Posterior cingulate gyrus (tissue), 11 donors: ENCODE measurements at places on chromosomes 5 and 9.

GRCh38 chr5:100161868-100162267, 373.3 kb upstream of the FAM174A start:
- no peak for DNase-seq

- no peak for DNase-seq
Measured at GRCh38 chr5:64971513-64971912, 202.8 kb downstream of the CWC27 start.

DNA sequence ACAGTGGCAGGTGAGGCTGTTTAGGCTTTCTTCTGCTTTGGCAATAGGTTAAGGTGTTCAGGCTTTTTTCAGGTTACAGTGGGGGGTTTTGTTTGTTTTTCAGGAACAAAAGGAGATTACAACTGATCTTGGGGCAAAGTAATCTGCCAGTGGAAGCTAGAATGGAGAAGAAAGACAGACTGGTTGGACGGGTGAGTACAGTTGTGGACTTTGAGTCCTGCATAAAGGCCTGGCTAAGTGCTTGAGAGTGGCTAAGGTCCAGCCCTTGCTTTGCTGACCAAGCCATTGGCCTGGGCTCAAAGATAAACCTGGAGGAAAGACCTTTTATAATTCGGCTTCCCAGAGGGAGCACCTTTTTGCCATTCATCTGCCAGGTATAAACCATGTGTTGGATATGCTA, 63.1 kb downstream of the MTMR12 start:
- no peak for DNase-seq

GRCh38 chr5:172248637-172249036, 34.9 kb downstream of the UBTD2 start:
- DNase-seq = no peak

GRCh38 chr5:170361116-170361515, 28.1 kb downstream of the KCNMB1 start:
- DNase-seq = no peak

DNA sequence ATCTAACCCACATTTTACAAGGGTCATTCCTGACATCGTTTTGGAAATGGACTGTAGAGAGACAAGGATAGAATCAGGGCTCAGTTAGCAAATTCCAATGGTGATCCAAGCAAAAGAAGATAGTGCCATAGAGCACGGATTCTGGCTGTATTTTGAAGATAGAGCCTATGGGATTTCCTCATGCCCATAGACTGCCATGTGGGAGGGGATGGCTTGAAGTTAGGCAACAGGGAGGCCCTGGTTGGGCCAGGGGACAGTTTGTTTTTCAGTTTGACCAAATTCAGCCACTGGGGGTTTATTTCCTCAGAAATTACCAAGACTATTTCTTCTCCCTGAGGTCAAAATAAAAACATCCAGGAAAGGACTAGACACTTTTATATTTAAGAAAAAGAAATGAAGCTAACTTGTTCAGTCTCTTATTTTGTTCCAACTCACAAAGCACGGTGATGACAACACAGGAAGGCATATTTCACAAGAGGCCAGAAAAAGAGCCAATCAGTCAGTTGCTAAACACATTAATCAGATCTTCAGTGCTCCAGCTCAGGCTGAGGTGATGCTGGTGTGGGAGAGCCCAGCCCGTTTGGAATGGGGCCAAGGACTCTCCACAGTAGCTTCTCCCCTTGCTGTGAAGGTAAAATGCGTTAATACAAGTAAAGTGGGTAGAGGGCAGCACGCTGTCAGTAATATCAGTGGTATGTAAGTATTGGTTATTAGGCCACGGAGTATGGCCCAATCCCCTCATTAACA, 4.4 kb upstream of the DCTN4 start:
- DNase-seq = no peak

DNA sequence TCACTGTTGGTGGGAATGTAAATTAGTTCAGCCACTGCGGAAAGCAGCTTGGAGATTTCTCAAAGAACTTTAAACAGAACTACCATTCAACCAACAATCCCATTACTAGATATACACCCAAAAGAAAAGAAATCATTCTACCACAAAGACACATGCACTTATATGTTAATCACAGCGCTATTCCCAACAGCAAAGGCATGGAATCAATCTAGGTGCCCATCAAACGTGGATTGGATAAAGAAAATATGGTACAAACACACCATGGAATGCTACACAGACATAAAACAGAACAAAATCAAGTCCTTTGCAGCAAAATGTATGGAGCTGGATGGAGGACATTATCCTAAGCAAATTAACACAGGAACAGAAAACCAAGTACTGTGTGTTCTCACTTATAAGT, 42.1 kb downstream of the PRUNE2 start:
- DNase-seq = no peak

- DNase-seq = no peak
Measured at GRCh38 chr5:66527478-66528035, 68.6 kb upstream of the MAST4 start.

- no peak for DNase-seq
Measured at GRCh38 chr5:173618927-173619519, 2.6 kb upstream of the BOD1 start.

GRCh38 chr9:14197325-14197858, 116.5 kb downstream of the NFIB start:
- no peak for DNase-seq

DNA sequence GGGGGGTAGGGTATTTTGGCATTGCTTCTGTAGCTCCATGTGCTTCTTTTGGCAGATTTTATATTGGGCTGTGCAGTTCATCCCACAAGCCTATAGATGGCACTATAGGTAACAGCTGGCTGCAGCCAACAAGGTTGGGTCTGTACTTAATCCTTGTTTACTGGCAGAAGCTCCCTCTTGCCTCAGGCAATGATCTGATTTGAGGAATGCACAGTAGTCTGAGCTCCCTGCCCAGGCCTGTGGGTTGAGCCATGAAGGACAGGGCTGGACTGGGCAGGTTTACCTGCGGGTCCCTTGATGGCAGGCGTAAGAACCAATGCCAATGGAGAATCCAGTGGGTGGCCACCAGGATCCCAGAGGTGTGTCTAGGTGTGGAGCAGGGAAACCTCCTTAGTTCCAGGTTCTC, 11.7 kb upstream of the OR1J2 start:
- no peak for DNase-seq

DNA sequence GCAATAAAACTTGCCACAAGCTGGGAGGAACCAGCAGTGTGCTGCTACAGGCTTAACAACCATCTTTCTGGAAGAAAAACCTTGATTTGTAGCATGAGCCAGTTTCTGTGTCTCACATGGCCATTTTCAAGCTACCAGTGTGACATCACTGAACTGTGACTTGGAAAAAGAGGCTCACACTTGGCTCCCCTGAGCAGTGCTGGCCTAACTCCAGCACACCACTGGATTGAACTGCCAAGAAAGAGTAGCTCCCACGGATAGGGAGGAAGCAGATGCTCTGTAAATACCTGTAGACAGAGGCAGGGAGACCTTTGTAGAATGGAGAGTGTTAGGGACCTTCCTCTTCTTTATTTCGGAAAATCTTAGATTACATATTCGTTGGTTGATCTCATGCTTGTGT, 197.9 kb downstream of the SH3GL2 start:
- no peak for DNase-seq

- no peak for DNase-seq
Measured at GRCh38 chr5:88682881-88683361, 200.1 kb downstream of the MEF2C start.

GRCh38 chr5:6396043-6396442, 17.7 kb upstream of the MED10 start:
- DNase-seq = no peak

GRCh38 chr5:10856683-10857337, 95.8 kb upstream of the DAP start:
- DNase-seq = peak; percentile 93

- no peak for DNase-seq
Measured at GRCh38 chr5:78025540-78025939, 249.4 kb upstream of the TBCA start.

DNA sequence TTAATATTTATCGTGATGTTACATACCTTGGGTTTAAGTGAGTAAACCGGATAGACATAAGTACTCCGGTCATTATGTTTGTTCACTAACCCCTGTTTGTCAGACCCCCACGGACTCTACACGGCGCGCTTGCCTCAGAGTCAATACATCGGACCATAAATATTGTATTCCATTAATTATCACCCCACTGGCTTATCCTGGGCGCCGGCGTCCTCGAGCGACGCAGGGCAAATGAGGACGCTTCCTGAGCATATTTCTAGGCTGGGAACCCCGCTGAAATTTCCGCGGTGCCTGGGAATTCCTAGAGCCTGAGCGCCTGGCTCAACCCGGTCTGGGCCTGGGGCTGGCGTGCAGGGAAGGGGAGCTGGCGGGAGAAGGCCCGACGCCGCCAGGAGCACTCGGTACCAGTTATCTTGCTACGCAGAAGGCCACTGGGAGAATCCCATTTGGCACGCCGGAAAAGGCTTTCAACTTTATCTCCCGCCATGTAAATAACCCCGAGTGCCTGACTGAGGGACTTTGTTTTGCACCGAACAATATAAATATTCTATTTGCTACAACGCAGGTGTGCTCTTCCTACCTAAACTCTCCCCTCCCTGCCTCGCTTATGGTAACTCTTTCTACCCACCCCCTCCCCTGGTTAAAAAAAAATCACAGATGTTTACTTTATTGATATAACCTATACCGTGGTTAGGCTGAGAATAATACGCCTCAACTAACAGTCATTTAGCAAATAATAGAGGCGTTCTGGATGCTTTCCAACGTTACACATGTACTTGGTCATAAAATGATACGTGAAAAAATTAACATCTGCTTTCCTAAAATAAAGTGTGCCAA, 19.4 kb downstream of the NR2F1 start:
- no peak for DNase-seq

- DNase-seq = no peak
Measured at GRCh38 chr9:31908891-31909480, 475.5 kb upstream of the ACO1 start.

DNA sequence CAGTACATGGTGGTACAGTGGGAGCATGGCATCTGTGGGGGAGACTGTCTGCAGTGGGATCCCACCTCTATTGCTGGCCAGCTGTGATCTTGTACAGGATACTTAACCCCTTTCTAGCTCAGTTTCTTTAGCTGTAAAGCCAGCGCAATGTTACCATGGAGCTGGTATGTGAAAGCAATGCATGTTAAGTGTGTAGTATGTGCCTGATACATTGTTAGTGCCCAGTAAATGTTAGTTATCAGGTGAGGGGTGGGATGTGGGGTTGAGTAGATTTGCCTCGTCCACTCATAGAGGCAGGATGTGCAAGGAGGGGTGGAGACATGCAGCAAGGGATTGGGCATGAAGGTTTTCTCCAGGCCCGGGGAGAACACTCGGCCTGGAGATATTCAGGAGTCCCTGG, 12.3 kb downstream of the ZBED3 start:
- DNase-seq = no peak

GRCh38 chr5:141811287-141812155, 66.7 kb downstream of the PCDH1 start:
- DNase-seq = peak; percentile 55

DNA sequence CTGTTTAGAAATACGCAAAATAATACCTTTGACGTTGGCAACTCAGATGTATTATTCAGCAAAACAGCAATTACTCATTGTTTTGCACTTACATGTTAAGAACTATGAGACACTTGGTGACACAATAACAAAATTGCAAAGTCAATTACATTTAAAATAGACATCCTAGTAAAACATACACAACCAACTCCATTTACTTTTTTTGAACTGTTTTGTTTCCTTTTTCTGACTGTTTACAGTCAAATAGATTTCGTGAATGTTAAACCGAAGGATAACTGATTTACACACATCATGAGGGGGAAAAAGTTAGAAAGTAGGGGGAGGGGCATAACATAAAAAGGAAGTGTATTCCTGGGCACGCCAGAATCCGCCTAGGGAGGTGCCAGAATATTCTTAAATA, 220.1 kb downstream of the MEF2C start:
- DNase-seq = no peak

- no peak for DNase-seq
Measured at GRCh38 chr5:14146725-14147124, 3.6 kb downstream of the TRIO start.

DNA sequence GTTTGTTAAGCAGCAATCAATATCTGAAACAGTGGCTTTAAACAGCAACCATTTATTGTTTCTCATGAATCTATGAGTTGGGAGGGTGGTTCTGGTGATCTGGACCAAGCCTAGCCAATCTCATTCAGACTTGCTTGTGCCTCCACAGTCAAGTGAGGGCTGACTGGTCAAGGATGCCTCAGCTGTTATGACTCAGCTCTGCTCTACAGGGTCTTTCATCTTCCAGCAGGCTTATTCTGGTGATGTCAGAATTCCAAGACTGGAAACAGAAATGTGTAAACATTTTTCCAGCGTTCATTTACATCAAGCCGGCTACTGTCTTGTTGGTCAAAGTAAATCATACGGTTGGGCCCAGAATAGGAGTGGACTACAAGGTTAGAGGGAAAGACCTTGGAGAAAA, 2.5 kb upstream of the PIP5K1B start:
- no peak for DNase-seq

DNA sequence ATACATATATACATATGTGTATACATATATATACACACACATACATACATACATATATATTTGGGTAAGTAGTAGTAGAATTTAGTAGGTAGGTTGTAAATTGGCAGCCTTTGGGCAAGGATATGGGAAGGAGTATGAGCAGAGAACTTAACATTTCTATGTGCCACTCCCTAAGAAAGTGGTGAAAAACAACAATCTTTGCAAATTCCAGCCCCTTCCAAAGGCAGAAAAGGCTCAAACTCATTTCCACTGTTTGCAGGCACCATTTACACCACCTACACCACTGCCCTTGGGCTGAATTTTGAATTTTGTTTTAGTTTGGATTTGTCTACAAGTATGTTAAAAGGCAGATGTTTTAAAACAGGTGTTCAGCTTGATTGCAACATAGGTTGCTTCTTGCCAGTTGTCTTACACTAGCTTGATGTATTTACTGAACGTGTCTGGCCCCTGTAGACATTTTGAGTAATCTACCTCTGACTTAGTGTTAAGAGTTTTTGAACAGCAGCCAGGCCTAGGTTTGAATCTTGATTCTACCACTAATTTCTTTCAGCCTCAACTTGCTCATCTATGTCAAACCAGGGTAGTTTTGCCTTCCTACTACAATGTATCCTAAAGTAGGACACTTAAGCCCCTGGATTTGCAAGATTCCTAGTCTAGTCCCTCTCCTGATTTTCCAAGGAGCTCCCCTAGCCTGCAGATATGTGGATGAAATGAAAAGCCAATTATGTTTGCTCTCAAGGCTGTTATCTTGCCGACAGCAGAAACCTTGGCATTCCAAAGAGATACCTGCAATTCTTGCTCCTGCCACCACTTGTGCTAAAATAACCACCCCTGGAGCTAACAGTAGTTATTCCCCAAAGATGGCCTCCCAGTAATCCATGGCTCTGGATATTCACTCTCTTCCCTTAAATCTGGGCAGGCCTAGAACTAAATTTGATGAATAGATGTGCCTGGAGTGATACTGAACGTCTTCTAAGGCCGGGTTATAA, 156.2 kb upstream of the SLC44A1 start:
- no peak for DNase-seq

GRCh38 chr5:111120911-111121310, 28.8 kb downstream of the WDR36 start:
- DNase-seq = no peak
